ENCODE measurements at places on chromosomes 5 and 9. TPM values are rescaled to one million over a fixed set of nuclear protein-coding genes. Genes with fewer than 3 reads are reported as not detected.

CTXN3 gene
- not detected for polyA plus RNA-seq

DOCK2 gene
- polyA plus RNA-seq = 4.0 TPM

DNA sequence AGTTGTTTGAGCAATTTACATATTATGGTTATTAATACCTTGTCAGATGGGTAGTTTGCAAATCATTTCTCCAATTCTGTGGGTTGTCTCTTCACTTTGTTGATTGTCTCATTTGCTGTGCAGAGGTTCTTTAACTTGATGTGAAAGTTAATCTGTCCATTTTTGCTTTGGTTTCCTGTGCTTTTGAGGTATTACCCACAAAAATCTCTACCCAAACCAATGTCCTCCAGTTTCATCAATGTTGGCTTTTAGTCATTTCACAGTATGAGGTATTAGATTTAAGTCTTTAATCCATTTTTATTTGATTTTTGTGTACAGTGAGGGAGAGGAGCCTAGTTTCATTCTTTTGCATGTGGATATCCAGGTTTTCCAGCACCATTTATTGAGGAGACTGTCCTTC, 82.4 kb downstream of the MRPS30 start:
- DNase-seq = no peak

DNA sequence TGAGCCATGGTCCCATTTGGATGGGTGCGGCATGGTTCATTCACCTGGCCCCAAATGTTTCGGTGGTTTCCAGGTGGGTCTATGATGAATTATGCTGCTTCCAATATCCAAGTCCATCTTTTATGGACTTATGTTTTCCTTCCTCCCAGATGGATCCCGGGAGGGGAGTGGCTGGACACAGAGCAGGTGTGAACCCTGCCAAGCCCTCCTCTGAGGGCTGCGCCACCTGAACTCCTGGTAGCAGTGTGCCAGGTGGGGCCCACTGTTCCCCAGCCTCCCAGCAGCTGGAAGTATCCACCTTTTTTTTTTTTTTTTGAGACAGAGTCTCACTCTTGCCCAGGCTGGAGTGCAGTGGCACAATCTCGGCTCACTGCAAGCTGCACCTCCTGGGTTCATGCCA, 42.9 kb downstream of the WNK2 start:
- DNase-seq = no peak

GRCh38 chr5:135223404-135223803, 175.6 kb downstream of the MACROH2A1 start:
- DNase-seq = no peak

GRCh38 chr9:35415402-35416097, 74.4 kb upstream of the RUSC2 start:
- DNase-seq = no peak

DNA sequence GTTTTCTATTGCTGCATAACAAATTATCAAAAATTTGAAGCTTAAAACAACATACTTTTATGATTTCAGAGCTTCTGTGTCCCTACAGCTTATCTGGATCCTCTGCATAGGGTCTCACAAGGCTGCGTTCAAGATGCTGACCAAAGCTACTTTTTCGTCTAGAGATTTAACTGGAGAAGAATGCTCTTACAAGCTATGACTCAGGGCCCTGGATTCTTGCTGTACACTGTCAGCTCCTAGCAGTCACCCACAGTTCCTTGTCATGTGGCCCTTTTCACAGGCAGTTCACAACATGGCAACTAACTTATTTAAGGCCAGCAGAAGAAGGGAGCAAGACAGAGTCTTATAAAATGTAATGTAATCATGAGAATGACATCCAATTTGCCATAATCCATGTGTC, 70.8 kb upstream of the FAM174A start:
- peak; percentile 2 for DNase-seq
